Dorsolateral prefrontal cortex (tissue), 122 donors: ENCODE measurements at places on chromosomes 12 and 14. TPM values are rescaled to one million over a fixed set of nuclear protein-coding genes. Genes with fewer than 3 reads are reported as not detected.

The KIF26A gene
- total RNA-seq = 2.7 TPM

The TAS2R50 gene
- 7.5 TPM for total RNA-seq

The GPR162 gene
- total RNA-seq = 180 TPM

The ZNF410 gene
- 39.3 TPM for total RNA-seq

The BMP4 gene
- total RNA-seq = 9.3 TPM

The CMKLR1 gene
- total RNA-seq = 4.6 TPM

The PTPRO gene
- total RNA-seq = 22.6 TPM

The SYT1 gene
- 976 TPM for total RNA-seq

The TAS2R8 gene
- total RNA-seq = 1.5 TPM

The FERMT2 gene
- 69.4 TPM for total RNA-seq

The CD163L1 gene
- total RNA-seq = 5.7 TPM

The HSPA2 gene
- 249 TPM for total RNA-seq

The MSI1 gene
- 19.3 TPM for total RNA-seq

The STXBP6 gene
- 55.0 TPM for total RNA-seq

The EXOC3L4 gene
- not detected for total RNA-seq

The COCH gene
- total RNA-seq = 3.7 TPM

The PMCH gene
- total RNA-seq = not detected

The SRSF9 gene
- total RNA-seq = 97.5 TPM

The CEP170B gene
- total RNA-seq = 107 TPM

The ADAM21 gene
- 0.30 TPM for total RNA-seq

The PLEK2 gene
- 1.8 TPM for total RNA-seq

The GLIPR1L1 gene
- total RNA-seq = not detected

The MDP1 gene
- 27.9 TPM for total RNA-seq

The TDG gene
- 13.2 TPM for total RNA-seq

The TCTN1 gene
- 33.5 TPM for total RNA-seq

The CCDC197 gene
- total RNA-seq = not detected

The OVCH1 gene
- 3.2 TPM for total RNA-seq

The TAS2R9 gene
- total RNA-seq = 1.5 TPM
